ENCODE measurements at places on chromosomes 4 and X.
A peak's percentile ranks its signal among the peaks of the same experiment; 100 is the strongest.

DNA sequence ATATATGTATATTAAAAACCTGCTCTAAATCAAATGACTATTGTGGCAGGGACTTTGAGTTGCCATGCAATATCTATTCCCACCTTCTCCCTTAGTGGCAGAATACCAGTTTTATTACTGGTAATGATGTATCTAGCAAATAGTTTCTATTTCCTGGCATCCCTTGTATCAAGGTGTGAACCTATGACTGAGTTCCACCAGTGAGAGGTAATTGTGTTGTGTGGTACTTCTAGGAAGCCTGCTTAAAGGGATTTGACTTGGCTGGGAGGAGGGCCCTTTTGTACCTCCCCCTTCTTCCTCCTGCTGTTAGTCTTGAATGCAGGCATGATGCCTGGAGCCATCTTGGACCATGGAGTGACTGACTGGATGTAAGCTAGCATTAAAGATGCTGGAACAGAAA is 65.4 kb upstream of the DYNLT3 start:
- no peaks in the 10 kb centered on the region for H3K36me3 ChIP-seq
- DNase-seq: no peak
- peaks cover 18% of the 10 kb centered on the region for H3K27me3 ChIP-seq
- no peaks in the 10 kb centered on the region for H3K4me1 ChIP-seq

- peak; percentile 23 for DNase-seq
- H3K27me3 ChIP-seq: peaks cover 6% of the 10 kb centered on the region
These were observed 3.1 kb upstream of the P2RY4 start for GRCh38 chrX:70262952-70263567.

DNA sequence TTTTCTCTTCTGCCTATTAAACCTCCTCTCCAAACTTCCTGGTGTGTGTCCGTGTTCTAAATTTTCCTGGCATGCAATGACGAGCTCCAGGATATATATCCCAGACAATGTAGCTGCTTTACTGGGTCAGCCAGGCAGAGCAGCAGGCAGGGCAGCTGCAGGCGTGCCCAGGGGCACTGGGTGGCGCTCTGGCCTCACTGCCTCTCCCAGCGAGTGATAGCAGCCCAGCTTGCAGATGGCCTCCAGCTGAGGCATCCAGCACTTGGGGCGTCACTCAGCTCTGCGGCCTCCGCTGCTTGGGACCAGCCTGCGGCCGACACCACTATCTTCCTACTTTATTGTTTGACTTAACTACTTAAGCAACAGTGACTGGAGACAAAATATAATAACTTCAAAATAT is 23.0 kb upstream of the UBA6 start:
- peaks cover 2% of the 10 kb centered on the region for H3K4me1 ChIP-seq
- H3K27ac ChIP-seq: no peak overlapping the region
- H3K27me3 ChIP-seq: no peaks in the 10 kb centered on the region
- peaks cover 31% of the 10 kb centered on the region for H3K36me3 ChIP-seq
- no peak overlapping the region for H3K4me3 ChIP-seq

DNA sequence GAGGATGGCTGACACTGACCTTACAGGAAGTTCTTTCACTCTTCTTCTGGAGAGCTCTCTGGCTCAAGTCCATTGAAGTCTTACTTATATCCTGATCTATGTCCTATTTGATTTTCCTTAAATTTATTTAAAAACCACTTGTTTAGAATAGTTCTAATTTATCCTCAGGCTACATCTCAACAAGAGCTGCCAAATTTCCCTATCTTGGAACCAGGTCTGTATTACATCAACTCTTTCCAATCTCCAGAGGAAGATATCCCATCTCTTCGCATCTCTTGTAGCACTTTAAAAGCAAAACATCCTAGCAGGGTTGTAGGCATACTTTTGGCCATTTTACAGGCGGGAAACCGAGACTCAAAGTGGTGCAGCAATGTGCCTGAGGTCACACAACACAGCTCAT is 290.5 kb upstream of the TEX13C start:
- no peaks in the 10 kb centered on the region for H3K36me3 ChIP-seq
- no peak overlapping the region for H3K27ac ChIP-seq
- no peaks in the 10 kb centered on the region for H3K27me3 ChIP-seq
- no peak overlapping the region for H3K4me3 ChIP-seq
- H3K4me1 ChIP-seq: no peaks in the 10 kb centered on the region

- H3K27me3 ChIP-seq: peaks cover 34% of the 10 kb centered on the region
- no peak overlapping the region for H3K27ac ChIP-seq
- H3K4me1 ChIP-seq: peaks cover 20% of the 10 kb centered on the region
These were observed 10.6 kb upstream of the GPM6B start for GRCh38 chrX:13827298-13828090.

- H3K4me3 ChIP-seq: no peak overlapping the region
- no peaks in the 10 kb centered on the region for H3K36me3 ChIP-seq
- no peaks in the 10 kb centered on the region for H3K27me3 ChIP-seq
- H3K27ac ChIP-seq: no peak overlapping the region
- no peaks in the 10 kb centered on the region for H3K4me1 ChIP-seq
These were observed 750.3 kb downstream of the ARAP2 start for GRCh38 chr4:35493977-35494376.

- peaks cover 8% of the 10 kb centered on the region for H3K4me1 ChIP-seq
- no peak for DNase-seq
- H3K4me3 ChIP-seq: no peak overlapping the region
- no peak overlapping the region for H3K27ac ChIP-seq
- H3K27me3 ChIP-seq: no peaks in the 10 kb centered on the region
These were observed 651.1 kb downstream of the ANKRD50 start for GRCh38 chr4:124061413-124061812.

DNA sequence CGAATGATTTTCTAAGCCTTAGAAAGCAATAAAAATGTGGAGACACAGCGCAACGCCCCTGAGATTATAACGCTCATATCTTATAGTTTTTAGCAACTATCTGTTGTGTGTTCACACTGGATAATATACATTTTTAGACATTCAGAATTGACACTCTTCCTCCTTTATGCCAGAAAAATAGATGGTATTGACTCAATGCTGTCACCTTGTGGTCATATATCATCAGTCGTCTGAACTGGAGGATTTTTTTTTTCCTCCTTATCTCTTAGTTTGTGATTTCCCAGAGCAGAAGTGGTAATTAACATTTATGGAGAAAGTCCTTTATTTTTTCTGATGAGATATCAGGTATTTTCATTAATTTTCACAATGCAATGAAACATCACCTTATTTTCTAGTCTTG is 759.6 kb downstream of the RAB28 start:
- no peak overlapping the region for H3K27ac ChIP-seq
- peak overlapping the region; percentile 51 for H3K4me3 ChIP-seq
- DNase-seq: no peak
- H3K36me3 ChIP-seq: no peaks in the 10 kb centered on the region

DNA sequence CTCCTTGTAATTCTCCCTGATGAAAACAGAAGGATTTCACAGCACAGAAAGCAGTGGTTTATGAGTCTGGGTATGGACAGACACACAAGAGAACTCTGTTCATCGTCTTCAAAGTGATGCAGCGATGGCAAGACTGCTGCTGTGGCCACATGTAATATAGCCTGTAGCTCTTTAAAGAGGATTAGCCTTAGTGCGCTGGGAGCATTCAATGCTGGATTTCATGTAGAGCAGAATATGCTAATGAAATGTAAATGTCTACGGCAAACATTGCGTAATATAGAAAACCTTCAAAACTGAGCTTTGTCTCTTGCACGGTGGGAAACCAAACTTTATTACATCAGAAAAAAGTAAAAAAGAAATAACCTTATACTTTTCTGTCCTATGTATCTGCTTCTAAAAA is 42.9 kb downstream of the ALPK1 start:
- no peak overlapping the region for H3K4me3 ChIP-seq
- no peak for DNase-seq
- H3K4me1 ChIP-seq: no peaks in the 10 kb centered on the region
- no peaks in the 10 kb centered on the region for H3K36me3 ChIP-seq
- H3K27me3 ChIP-seq: no peaks in the 10 kb centered on the region

Data from stimulated activated naive B cell treated with anti-CD40 and anti-IgM and Interleukin-4, amounts not matched to agents 10 μg/mL and 1 μg/mL and 100 μg/mL, for 72 hours (primary cell).